ENCODE measurements at places on chromosomes 3 and 15. TPM values are rescaled to one million over a fixed set of nuclear protein-coding genes. Genes with fewer than 3 reads are reported as not detected.

DPPA4 gene
- total RNA-seq: not detected

VPS18 gene
- 23.9 TPM for total RNA-seq

CFAP100 gene
- not detected for total RNA-seq

SLC22A13 gene
- not detected for total RNA-seq

RARB gene
- 9.5 TPM for total RNA-seq

PGBD4 gene
- 1.2 TPM for total RNA-seq

PLA1A gene
- total RNA-seq: 0.25 TPM

DUOXA1 gene
- 0.08 TPM for total RNA-seq

HDC gene
- total RNA-seq: 0.12 TPM

ERC2 gene
- not detected for total RNA-seq
